ENCODE measurements at places on chromosomes 6 and 20.

DNA sequence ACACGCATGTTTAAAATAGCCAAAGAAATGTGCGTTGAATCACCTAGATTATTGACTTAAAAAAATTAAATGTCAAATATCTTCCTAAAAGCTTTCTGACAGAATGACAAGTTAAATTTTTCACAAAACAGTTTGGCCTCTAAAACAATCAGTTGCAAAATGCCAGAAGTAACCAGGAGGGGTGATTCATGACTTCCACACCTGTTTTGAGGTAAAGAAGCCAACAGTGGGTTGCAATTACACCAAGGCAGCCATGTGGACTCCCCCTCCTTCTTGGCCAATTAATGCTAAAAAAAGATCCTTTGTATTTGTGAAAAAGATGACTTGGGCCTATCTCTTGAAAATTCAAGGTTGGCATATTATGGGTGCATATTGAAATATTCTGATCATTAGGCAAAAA, 424.8 kb downstream of the CBLN4 start:
- DNase-seq: no peak

- DNase-seq: no peak
Observed at GRCh38 chr6:146595972-146596731, 2.6 kb upstream of the ADGB start.

DNA sequence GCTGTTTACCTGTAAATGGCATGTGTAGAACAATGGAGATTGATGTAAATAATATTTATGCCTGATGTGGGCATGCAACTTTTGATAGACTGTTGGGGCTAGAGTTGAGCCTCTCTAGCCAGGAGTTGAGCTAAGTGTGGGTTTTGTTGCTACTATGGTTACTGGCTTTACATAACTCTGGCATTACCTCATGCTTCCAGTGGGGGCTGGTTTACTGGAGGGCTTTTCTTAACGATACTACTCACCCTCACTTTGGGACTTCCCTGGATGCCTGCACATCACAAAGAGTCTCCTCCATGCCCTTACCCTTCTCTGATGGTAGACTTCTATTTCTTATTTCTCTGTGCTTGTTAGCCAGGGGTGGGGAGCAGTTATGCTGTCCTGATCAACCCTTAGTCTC, 524.6 kb upstream of the CDH4 start:
- no peak for DNase-seq

- no peak for DNase-seq
Observed at GRCh38 chr6:112343390-112343789, 3.7 kb upstream of the RFPL4B start.

DNA sequence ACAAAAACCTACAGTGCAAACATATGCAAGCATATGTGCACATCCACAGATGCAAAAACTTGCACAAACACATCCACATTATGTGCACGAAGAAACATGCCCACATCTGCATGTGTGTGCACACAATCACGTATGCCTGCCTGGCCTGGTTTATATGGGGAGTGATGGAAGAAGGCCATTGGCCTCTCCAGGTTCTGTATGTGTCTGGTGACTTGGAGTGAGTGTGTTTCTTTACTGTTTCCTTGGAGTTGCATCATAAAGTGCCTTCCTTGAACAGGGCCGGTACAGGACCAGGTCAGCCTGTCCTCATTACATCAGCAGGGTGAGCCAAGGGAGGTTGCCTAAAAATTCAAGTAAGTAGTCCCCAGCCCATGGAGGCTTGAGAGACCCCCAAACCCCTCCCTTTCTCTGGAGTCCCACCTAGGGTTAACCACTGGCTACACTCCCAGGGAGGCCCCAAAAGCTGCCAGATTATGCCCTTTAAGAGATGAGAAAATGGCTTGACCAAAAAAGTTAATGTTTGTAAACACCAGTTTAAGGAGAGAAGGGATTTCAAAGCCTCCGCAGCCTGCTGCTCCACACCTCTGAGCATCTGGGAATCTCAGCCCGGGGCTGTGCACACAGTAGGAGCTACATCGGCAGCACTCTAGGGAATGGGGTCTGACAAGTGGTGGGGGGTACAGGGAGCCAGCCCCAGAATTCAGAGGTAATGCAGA, 140.8 kb downstream of the VEGFA start:
- no peak for DNase-seq

- no peak for DNase-seq
Observed at GRCh38 chr6:36523936-36524499, 23.3 kb downstream of the STK38 start.

DNA sequence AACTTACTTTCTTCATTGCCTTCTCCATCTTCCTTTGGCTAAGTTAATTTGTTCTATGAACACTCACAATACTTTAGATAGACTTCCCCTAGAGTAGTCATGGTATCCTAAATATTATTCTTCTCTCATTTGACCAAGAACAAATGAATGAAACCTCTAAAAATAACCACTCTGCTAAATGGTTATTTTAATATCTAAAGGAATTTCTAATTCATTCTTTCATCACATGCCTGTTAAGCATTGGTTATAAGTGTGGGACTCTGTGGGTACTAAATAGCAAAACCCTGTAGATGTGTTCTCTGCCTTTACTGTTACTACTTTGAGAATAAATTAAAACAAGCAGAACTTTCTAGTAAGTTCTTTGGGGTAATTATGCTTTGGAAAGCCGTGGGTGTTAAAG, 138.9 kb downstream of the EYA4 start:
- DNase-seq: no peak

DNA sequence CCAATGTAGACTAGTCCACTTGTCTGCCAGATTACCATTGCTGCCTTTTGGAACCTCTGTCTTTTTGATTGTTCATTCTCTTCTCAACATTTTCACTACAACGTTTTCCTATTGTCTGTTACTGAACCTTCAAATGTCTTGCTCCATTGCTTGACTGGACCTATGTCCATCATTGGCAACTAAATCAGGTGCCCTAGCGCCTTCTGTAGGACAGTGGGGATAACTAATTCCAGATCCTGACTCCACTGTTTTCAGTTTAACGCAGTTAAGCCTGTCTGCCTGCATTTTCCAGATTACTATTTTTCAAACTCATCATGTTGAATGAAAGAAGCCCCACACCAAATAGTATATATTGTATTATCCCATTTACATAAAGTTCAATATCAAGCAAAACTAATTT, 433.6 kb downstream of the RNF144B start:
- no peak for DNase-seq

GRCh38 chr6:71982389-71982788, 96.0 kb downstream of the RIMS1 start:
- DNase-seq: no peak

DNA sequence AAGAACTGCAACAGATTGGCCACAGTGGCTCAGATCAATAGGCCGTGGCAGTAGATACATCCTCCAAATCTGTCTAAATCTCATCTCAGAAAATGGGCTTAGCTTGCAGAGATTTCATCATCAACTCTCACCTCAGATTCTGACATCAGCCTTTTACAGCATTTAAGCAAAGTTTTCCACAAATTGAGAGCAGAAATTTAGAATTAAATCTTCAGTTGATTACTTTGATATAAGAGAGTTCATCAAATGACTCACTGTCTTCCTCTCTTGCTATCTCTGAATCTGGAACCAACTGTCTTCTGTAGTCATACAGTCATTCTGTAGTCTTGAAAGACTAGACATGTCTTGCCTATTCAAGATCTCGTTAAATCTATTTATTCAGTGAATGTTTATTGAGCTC, 45.2 kb upstream of the CTAGE9 start:
- no peak for DNase-seq

GRCh38 chr6:125804264-125804663, 13.5 kb downstream of the NCOA7 start:
- DNase-seq: no peak

- no peak for DNase-seq
Observed at GRCh38 chr6:156507106-156507505, 270.1 kb upstream of the ARID1B start.

- no peak for DNase-seq
Observed at GRCh38 chr6:37531437-37532036, 31.8 kb upstream of the CCDC167 start.

GRCh38 chr20:7736336-7736735, 203.9 kb downstream of the HAO1 start:
- DNase-seq: no peak

- DNase-seq: no peak
Observed at GRCh38 chr6:107080036-107080435, 35.3 kb downstream of the BEND3 start.

GRCh38 chr20:53581444-53582250, 12.0 kb downstream of the ZNF217 start:
- DNase-seq: no peak

DNA sequence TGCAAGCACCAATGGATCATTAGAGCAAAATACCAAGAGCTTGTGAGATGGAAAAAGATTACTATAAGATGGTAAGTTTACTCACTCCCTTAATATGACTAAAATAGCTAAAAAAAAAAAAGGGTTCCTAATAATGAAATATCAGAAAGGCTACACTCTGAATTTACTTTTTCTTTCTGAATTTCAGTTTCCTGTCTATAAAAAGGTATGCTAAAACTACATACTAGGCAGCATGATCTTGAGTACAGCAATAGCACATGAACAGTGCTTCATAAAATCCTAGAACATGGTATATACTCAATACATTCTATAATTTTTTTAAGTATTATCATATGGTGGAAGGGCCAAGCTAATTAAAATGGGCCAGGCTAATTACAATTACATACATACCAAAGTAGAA, 24.0 kb upstream of the FAM135A start:
- DNase-seq: no peak

DNA sequence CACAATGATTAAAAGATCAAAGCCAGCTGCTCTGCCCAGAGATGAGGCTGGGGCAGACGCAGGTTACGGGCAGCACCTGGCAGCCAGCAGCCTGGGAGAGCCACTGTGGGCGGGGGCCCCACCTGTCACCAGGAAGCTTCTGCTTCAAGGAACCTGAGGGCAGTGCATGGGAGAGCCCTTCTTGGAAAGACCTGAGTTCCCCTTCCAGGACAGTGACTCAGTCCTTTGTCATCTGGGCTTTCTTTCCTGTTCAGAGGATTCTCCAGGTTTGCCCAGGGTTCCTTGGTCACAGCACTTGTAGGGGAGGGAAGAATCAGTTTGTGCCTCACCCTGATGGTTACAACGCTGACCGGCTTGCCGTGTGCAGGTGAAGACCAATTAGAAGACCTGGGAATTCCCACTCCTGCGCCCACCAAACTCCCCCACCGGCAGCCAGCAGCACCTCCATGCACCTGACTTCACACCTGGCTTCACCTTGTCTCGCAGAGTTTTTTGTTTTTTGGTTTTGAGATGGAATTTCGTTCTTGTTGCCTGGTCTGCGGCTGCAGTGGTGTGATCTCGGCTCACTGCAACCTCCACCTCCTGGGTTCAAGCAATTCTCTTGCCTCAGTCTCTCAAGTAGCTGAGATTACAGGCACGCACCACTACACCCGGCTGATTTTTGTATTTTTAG, 2.0 kb downstream of the ZBP1 start:
- DNase-seq: no peak
